ENCODE measurements at places on chromosomes 2 and 18.

DNA sequence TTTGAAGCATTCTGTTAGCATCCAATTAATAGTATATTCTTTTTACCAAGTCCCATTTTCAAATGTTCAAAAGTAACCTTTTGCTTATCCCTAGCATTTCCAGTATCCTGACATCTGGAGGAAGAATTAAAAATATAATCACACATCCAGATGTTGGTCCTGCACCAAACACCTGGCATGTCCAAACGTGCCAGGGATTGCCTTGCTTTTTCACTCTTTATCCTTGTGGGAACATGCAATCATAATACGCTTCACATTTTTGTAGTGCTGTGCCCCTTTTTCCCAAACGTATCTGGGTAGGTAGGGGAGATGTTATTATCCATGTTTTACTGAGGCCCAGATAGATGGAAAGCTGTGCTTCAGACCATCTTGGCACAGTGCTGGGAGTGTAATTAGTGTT is 133.0 kb downstream of the TPGS2 start:
- no peak for DNase-seq

GRCh38 chr2:12767996-12768624 is 51.4 kb downstream of the TRIB2 start:
- no peak for DNase-seq

- no peak for DNase-seq
These were observed 65.5 kb upstream of the SIX2 start for GRCh38 chr2:45074713-45075112.

DNA sequence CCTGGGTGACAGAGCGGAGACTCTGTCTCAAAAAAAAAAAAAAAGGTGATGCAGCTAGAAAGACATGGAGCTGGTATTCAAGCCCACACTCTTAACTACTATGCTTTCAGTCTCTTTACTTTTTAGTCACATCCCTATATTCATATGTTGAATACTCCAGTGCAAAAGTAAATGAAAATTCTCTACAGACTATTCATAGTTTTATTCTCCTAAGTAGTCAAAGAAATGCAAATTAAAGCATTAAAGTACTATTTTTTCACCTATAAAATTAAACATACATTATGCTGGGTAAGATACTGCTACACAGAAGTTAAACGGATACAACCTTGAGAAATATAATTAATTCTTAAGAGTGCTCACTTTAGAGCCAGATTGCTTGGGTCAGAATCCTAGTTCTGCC is 7.6 kb downstream of the CUL3 start:
- no peak for DNase-seq

DNA sequence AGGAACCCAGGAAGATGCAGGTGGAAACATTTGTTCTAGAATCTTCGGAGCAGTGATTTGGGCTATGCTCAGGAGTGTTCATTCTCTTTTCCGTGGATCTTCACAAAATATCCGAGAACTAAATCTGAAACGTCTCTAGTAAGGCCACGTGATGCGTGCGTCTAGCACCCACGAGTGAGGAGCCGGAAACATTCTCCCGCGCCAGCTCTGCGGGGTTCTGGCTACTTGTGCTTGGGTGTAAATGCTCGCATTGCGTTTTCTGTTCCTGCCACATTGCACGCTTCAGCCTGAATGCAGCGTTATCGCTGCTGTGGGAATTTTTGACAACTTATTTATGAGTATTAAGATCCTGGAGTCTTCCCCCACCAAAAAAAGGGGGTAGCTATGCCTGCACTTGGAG is 71.4 kb downstream of the KLHL29 start:
- DNase-seq: no peak

Data from NCI-H526 treated with DMSO at 0.1 percent for 48 hours (cell line).